Osteoblast (primary cell): ENCODE measurements at places on chromosomes 2 and 18. TPM values are rescaled to one million over a fixed set of nuclear protein-coding genes. Genes with fewer than 3 reads are reported as not detected.

The EML6 gene
- 0.29 and 1.1 TPM in 2 replicates for total RNA-seq

The CYTIP gene
- 1.2 and 1.4 TPM in 2 replicates for total RNA-seq

GRCh38 chr2:138814123-138814898 lies 34.1 kb upstream of the NXPH2 start:
- DNase-seq: no peak

DNA sequence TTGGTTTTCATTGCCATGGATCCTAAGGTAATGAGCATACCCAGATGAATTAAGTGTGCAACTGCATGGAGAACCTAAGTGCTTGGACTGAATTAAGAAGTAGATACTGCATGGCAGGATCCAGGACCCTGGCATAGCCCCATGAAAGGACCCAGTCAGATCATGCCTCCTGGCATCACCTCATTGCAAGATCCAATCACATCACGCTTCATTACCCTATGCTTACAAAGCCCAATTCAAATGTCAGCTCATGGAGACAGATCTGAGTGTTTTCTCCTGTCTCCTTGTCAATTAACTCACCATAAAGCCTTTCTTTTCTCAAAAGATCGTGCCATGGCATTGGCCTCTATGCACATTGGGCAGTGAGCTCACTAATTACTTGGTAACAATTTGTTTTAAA lies 519.8 kb upstream of the ZNF804A start:
- DNase-seq: no peak

- DNase-seq: no peak
These were observed 229.2 kb downstream of the C1D start for GRCh38 chr2:67833632-67834031.
